ENCODE measurements at places on chromosomes 16 and 17. TPM values are rescaled to one million over a fixed set of nuclear protein-coding genes. Genes with fewer than 3 reads are reported as not detected.

GRCh38 chr16:65658787-65659220, 536.9 kb upstream of the CDH11 start:
- peak; percentile 86 for DNase-seq

GRCh38 chr17:3526491-3526890, 31.1 kb downstream of the TRPV3 start:
- DNase-seq = no peak

GRCh38 chr17:34503528-34504195, 75.7 kb upstream of the TMEM132E start:
- DNase-seq = no peak

DNA sequence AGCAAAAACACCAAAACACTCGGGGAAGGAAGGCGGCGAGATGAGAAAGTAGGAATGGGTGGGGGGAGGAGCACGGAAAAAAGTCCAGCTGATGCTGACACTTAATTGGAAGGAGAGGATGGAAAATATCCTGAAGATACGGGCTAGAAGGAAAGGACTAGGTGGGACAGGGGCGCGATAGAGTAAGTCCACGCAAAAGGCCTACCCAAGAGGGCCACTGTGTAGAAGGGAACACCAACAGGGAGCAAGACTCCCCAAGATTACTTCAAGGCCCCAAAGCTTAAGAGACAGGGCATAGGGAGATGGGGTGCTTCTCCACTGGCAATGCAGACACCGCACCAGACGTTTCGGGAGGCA, 736 bp downstream of the APPBP2 start:
- DNase-seq = no peak

DNA sequence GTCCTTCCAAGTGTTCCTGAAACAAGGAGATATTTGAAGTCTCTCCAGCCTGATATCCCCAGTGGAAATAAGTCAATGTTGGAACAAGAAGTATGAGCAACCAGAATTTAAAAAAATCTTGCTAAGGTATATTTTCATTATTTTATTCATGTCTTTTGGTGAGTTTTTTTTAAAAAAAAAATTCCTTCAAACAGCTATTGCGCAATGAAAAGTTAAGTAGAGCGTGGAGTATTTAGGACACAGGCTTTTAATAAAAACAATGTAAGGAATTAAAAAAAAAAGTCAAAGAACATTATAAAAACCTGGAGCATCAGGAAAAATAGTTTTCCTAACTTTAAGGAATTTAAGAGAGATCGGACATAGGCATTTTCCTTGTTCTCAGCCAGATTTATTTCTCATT, 940.4 kb downstream of the KCNJ2 start:
- no peak for DNase-seq

DNA sequence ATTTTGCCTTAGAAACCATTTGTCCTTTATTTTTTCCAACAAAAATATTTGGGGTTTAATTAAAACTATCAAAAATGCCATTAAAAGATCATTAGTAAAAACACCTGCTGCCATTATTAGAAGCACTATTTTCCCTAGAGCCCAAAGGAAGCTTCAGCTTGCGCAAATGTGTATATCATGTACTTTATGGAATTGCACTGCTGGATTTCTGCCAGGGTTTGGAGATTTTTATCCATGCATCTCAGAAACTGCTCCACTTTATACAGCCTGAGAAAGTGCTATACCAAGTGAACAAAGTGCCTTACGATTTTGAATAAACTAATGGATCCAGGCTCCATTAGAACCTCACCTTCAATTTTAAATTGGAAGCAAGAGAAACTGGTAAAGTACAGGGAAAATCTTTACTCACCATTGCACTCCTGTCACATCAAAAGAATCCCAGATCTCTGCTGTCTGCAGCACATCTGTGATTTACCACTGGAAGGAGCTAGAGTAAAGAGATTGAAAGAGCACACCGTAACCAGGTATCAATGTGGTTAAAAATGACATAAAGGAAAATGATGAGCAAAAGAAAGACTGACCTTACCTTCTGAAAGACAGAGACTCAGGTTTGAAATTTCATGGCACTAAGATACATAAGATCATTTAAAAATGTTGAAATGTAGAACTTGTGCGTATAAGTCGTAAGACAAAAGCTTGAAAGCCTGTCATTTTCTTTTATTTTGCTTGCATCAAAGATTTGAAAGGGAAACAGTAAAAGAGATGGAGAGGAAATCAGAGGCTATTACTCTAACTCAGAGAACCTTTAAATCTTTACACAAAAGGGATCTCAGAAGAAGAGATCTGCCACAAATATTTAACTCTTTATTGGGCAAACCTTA, 678.1 kb upstream of the GOT2 start:
- DNase-seq = peak; percentile 29

- no peak for DNase-seq
These were observed 48.1 kb upstream of the GOSR1 start for GRCh38 chr17:30429155-30429554.

GRCh38 chr17:19670908-19671307, 22.4 kb downstream of the ALDH3A2 start:
- no peak for DNase-seq

- DNase-seq = no peak
These were observed 131.5 kb upstream of the RCVRN start for GRCh38 chr17:10036511-10037061.

DNA sequence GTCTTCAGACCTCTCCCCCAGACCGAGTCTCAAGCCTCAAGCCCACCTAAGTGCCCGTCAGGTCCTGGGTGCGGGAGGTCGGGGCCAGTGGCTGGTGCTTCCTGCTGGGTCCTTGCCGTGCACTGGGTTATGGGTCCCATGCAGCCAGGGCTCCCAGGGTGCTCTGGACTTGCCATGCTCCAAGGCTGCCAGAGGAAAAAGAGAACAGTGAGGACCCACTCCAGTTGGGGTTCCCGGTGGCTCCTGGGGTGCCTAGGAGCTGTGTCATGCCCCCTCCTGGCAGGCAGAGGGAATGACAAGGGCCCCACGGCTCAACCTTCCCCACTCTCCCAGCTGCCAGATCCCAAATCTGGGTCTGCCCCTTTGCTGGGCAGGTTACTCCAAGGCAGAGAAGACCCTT, 3.8 kb downstream of the SNX20 start:
- no peak for DNase-seq

DNA sequence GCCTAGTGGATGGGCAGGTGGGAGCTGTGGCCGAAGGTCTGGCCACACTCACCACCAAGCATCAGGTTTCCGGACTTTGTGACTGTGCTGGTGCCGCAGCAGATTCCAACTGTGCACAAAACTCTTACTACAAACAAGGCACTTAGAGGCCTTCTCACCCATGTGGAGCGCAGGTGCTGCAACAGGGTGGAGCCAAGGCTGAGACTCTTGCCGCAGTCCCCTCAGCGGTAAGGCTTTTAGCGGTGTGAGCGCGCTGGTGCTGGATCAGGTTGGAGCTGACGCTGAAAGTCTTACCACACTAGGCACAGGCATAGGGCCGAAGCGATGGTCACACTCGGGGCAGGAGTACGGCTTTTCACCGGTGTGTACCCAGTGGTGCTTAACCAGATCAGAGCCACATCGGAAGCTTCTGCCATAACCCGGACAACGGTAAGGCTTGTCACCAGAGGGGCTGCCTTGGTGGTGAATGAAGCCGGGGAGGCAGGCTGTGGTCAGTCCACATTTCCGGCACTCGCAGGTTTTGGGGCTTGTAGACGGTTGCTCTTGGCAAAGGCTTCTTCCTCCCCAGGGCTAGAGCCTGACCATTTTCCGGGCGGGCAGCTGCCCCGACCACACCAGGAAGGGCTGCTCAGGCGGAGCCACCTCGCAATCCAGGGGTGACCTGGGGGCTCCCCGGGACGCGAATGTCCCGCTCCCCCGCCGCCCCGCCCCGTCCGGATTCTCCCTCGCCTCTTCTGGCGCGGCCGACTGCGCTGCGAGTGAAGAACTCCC, 1.0 kb upstream of the ARMC5 start:
- peak; percentile 56 for DNase-seq

GRCh38 chr17:66753126-66753920, 81.6 kb upstream of the CACNG5 start:
- no peak for DNase-seq

GRCh38 chr17:81278831-81279230, 16.3 kb downstream of the SLC38A10 start:
- no peak for DNase-seq

DNA sequence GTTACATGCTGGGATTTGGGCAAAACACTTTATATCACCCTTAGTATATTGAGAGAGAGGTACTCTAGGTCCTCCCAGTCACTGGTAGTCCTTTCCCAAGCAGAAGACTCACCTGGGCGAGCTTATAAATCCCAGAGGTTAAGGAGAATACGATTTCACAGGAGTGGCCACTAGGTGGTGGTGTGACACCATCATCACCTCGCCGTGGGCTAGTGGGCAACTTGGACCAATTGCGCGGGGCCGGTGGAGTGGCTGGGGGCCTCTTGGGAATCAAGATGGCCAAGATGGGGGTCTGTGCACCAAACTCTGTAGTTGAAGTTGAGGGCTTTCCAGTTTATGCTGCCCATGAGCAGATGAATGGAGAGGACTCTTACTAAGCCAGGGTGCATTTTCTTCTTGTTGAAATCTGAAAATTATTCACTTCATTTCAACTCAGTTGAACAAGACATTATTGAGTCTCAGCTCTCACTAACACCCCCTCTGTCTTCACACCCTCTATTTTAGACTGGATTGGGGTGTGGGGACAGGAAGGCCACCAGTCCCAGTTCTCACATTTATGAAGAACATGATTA, 38.2 kb upstream of the PIRT start:
- no peak for DNase-seq

DNA sequence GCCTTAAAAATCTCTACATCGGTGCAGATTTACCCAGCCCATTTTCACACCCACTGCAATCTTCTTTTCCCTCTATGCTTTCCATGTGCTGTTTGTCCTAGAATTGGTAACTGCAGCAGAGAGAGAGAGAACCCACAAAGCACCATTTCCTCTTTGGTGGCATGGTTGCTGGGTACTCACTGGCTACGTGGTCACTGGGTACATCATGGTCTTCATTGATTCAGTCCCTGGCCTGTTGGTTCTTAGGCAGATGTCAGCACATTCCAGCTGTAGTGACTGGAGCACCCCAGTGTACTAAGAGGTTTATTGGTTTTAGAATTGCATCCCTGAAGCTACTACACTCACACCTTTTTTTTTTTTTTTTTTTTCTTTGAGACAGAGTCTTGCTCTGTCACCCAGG, 156.1 kb upstream of the CACNG5 start:
- DNase-seq = no peak

DNA sequence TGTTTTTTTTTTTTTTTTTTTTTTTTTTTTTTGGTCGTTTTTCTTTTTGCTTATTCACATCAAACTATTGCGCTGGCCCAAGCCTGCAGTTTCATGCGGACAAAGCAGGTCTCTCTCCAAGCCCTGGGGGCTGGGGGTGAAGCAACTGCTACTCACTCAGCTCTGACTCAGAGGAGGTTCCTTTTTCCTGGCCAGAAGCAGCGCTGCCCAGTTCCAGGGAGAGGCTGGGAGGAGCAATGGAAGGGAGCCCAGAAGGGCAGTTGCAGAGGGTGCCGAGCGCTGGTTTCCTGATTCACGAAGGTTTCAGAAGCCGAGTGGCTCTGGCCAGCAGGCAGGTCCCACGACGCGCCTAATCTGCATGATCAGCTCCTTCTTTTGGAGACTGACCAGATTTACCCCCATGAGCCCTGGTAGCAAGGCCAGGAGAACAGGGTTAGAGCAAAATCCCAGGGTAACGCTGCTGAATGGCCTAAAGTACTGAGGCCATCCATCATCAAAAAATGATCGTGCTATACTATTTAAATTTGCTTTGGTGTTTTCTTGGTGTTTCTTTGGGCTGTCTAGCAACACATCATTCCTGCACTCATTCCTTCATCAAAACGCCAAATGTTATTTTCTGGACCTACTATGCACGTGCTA, 144.7 kb upstream of the SOX9 start:
- DNase-seq = peak; percentile 89

DNA sequence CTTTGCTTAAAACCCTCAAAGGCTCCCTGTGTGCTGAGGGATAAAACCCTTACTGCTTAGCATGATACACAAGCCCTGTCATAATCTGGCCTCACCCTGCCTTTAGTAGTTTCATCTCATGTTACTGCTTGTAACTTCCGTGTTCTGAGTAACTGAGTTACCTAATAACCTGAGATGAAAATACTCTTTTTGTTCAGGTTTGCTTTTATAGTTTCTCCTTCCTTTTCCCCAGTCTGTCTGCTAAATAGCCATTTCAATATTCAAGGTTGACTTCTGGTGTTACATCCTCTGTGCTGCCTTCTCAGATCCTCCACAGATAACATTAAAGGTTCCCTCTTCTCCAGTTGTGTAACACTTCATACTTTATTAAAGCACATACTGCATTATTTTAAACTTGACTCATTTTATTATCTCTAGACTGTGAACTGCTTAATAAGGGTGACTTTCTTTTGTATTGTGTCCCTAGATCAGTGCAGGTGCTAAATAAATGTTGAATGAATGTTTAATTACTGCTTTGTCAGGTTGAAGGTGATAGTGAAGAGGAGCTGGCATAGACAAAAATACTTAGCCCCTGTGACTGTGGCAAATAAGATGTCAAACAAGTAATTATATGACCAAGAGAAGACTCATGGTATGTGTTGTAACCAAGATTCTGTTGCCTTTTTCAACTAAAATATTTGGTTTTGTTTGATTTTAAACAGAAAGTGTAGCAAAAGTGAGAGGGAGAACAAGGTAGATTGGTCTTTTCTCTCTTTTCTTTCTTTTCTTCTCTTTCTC, 47.8 kb downstream of the NFAT5 start:
- peak; percentile 63 for DNase-seq

DNA sequence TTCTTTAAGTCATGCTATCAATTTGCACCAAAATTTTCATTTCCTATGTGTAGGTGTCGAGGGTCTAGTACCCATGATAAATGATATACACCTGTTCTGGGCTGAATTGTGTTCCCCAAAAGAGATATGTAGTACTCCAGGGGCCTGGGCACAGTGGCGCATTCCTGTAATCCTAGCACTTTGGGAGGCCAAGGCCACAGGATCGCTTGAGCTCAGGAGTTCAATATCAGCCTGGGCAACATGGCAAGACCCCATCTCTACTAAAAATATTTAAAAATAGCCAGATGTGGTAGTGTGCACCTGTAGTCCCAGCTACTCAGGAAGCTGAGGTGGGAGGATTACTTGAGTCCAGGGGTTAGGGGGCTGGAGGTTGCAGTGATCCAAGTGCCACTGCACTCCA, 23.5 kb upstream of the KANSL1 start:
- DNase-seq = no peak

DNA sequence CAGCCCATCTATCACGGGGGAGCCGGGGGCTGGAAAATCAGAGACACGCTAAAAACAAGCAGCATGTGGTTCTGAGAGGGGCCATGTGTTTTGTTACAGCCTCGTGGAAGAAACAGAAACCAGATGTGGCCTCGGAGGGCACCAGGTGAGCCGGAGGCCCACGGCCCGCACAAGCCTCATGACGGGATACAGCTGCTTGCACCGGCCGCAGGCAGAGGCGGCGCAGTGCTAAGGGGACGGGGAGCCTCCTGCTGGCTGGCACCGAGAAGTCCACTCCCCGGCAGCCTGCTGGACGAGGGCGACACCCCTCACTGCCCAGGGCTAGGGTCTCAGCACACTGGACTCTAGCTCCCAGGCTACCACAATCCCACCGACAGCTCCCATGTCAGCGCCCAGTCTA, 19.2 kb downstream of the NDUFAF8 start:
- DNase-seq = no peak

GP1BA gene
- not detected for total RNA-seq

ITGAL gene
- not detected for total RNA-seq

ANKRD40CL gene
- not detected for total RNA-seq

CLEC3A gene
- total RNA-seq = not detected

FLYWCH1 gene
- total RNA-seq = 28.5 TPM

MSLN gene
- 72.9 TPM for total RNA-seq

SLC38A8 gene
- not detected for total RNA-seq

KRTAP4-6 gene
- total RNA-seq = not detected

CDH5 gene
- total RNA-seq = not detected

KRT9 gene
- total RNA-seq = 1.0 TPM

ATP2A3 gene
- 0.28 TPM for total RNA-seq

TK1 gene
- total RNA-seq = 109 TPM

Data from foreskin keratinocyte (primary cell).